ENCODE measurements at places on chromosomes 5 and 9. TPM values are rescaled to one million over a fixed set of nuclear protein-coding genes. Genes with fewer than 3 reads are reported as not detected.

GRCh38 chr5:128192368-128192767, 108.8 kb downstream of the SLC12A2 start:
- H3K36me3 ChIP-seq: no peaks in the 10 kb centered on the region
- no peak for DNase-seq
- no peaks in the 10 kb centered on the region for H3K4me1 ChIP-seq
- H3K4me3 ChIP-seq: no peak overlapping the region
- no peak overlapping the region for H3K27ac ChIP-seq
- no peaks in the 10 kb centered on the region for H3K27me3 ChIP-seq

The ARRDC1 gene
- 7.8 TPM for total RNA-seq

DNA sequence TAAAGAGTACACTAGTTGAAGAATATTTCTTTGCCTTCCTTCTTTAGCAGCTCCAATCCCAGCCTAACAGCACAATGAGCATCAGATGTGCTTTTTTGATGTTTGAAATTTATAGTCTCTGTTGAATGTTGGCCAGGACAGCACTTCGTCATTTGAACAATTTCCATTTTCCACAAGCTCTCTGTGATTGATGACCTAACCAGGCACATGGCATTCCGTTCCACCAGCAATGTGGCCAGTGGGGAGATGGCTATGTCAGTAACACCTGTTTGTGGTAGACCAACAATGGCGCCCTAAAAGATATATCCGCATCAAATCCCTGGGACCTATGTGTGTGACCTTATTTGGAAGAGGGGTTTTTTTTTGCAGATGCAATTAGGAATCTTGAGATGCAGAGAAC, 66.8 kb downstream of the PALM2AKAP2 start:
- no peak overlapping the region for H3K27ac ChIP-seq
- no peaks in the 10 kb centered on the region for H3K27me3 ChIP-seq
- H3K36me3 ChIP-seq: 0 out of 2 replicates have a peak, but pooled peaks cover 2% of the 10 kb centered on the region

- H3K4me1 ChIP-seq: no peaks in the 10 kb centered on the region
- no peaks in the 10 kb centered on the region for H3K27me3 ChIP-seq
- no peak for DNase-seq
- no peaks in the 10 kb centered on the region for H3K36me3 ChIP-seq
- H3K27ac ChIP-seq: no peak overlapping the region
These were observed 50.0 kb downstream of the PIP5K1B start for GRCh38 chr9:68755051-68755450.

GRCh38 chr5:96876292-96876850, at the start of gene ERAP2:
TSS of gene ERAP2 (plus strand) at chr5:96876500. CDS start at chr5:96879686, 3,186 bp downstream.
- H3K4me3 ChIP-seq: peak within 1 kb of the TSS; percentile 79
- peak; percentile 52 for DNase-seq
- no peaks in the 10 kb centered on the region for H3K36me3 ChIP-seq
- H3K4me1 ChIP-seq: peaks cover 4% of the 10 kb centered on the region
- H3K27me3 ChIP-seq: no peaks in the 10 kb centered on the region

DNA sequence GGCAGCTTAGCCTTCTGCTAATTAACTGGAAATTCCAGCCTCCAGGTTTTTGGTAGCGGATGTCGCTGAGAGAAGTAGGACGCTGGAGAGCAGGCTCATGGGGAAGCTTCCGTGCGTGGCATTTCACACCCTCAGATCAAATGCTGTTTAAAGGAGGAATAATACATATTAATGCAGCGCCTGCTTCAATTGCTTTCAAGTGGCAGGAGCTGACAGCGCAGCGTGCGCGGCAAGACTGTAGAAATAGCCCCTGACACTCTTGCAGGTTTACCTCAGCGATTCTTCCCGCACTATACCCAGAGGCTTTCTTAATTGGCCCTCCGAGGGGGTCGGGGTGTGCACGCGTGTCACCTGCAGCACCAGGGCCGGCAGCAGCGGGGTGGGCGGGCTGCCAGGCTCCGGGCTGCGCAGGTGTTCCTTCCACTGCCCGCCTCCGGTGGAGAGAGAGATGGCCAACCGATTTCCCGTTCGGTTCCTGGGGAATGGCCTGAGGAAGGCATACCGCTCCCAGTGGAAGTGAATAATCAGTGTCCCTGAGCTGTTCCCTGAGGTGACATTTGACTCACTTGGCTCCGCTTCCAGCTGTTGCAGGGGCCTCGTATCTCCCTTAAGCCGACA, 427.9 kb downstream of the KCTD16 start:
- no peaks in the 10 kb centered on the region for H3K36me3 ChIP-seq
- H3K27ac ChIP-seq: no peak overlapping the region
- no peak for DNase-seq
- H3K4me3 ChIP-seq: no peak overlapping the region
- H3K4me1 ChIP-seq: no peaks in the 10 kb centered on the region

DNA sequence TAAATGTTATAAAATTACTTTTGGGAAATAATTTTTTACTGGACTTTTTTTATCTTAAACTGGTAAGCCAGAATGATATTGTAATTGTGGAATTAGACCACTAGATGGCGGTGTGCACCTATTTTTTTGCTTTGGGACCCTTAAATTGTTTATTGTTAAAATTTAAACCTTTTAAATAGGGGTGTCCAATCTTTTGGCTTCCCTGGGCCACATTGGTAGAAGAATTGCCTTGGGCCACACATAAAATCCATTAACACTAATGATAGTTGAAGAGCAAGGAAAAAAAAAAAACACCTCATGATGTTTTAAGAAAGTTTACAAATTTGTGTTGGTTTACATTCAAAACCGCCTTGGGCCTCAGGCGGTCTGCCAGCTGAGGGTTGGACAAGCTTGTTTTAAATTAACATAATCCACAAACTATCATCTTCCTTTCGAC, 28.4 kb upstream of the GADD45G start:
- H3K27me3 ChIP-seq: peaks cover 9% of the 10 kb centered on the region
- H3K4me1 ChIP-seq: no peaks in the 10 kb centered on the region
- no peak overlapping the region for H3K27ac ChIP-seq
- H3K4me3 ChIP-seq: no peak overlapping the region
- H3K36me3 ChIP-seq: no peaks in the 10 kb centered on the region

The FRMD3 gene
- total RNA-seq: under 0.01 TPM

Data from IMR-90 (cell line).